Activated T-cell treated with anti-CD3 and anti-CD28 coated beads, Interleukin-2, amount 50 U/mL, for 72 hours (primary cell): ENCODE measurements at places on chromosomes 3 and 15.
A peak's percentile ranks its signal among the peaks of the same experiment; 100 is the strongest.

DNA sequence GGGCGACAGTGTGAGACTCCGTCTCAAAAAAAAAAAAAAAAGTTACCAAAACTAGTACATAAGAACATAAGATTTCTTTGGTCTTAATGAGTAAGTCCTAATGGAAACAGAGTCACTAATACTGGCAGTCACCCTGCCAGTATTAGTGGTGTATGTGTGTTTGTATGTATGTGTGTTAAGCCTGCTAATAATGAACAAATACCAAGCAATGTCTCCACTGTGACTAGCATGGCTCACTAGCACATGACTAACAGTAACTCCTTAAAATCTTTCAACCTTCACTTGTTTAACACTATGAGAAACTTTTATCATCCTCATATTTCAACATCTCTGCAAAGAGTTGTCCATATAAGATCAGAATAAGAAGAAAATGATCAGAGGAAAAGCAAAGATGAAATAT lies 231.0 kb upstream of the ATP11B start:
- no peak for DNase-seq

- no peak for DNase-seq
Observed at GRCh38 chr3:18680758-18681157, 255.6 kb upstream of the SATB1 start.

DNA sequence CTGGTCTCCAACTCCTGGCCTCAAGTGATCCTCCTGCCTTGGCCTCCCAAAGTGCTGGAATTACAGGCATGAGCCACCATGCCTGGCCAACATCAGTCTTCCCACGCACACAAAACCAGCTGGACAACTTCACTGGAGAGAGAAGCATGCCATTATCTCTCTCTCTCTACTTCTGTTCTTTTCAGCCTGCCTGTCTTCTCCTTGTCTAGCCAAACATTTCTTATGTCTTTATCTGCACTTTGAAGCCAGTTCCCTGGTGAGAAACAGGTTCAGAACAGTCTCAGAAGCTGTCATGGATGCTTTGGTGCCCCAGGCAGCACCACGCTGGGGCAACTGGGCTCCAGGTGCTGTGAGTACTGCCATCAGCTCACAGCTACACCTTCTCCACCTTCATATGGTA lies 79.8 kb downstream of the PRICKLE2 start:
- DNase-seq = no peak

DNA sequence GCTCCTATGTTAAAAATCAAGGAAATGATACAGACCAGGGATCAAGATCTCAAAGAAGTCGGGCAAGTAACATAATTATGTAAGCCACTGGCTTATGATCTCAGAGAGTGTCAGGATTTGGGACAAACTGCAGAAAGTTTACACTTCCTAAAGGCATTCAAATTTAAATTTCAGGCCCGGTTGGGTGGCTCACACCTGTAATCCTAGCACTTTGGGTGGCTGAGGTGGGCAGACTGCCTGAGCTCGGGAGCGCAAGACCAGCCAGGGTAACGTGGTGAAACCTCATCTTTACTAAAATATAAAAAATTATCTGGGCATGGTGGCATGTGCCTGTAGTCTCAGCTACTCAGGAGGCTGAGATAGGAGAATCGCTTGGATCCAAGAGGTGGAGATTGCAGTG lies 124.4 kb upstream of the UBE2E2 start:
- DNase-seq = no peak

- no peak for DNase-seq
Observed at GRCh38 chr15:76253691-76254473, 57.4 kb downstream of the ETFA start.

GRCh38 chr3:32411442-32411841 lies 19.8 kb downstream of the CMTM7 start:
- DNase-seq = no peak

GRCh38 chr15:51738553-51738952 lies 1.1 kb upstream of the LYSMD2 start:
- no peak for DNase-seq

GRCh38 chr15:38021259-38021658 lies 86.8 kb downstream of the TMCO5A start:
- DNase-seq = no peak

- DNase-seq = no peak
Observed at GRCh38 chr3:106255870-106256248, 387.0 kb upstream of the CBLB start.

GRCh38 chr3:141006344-141006743 lies 44.8 kb upstream of the SPSB4 start:
- no peak for DNase-seq

DNA sequence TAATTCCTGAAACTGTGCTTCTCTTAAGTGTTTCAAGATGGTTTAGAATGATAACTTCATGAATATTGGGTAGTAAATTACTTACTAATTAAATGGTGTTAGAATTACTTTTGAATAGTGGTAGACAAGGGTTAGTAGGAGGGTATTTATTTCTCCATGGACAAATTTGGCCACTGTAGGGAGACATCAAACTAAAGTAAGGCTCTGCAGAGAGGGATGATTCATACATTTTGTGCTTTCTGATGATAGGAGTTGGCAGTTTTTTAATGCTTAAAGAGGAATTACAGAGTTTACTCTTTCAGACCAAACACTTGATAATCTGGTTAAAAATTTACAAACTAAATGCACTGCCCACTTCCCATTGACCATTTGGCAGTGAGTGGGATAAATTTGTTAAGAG lies 127.6 kb downstream of the NAALADL2 start:
- no peak for DNase-seq

DNA sequence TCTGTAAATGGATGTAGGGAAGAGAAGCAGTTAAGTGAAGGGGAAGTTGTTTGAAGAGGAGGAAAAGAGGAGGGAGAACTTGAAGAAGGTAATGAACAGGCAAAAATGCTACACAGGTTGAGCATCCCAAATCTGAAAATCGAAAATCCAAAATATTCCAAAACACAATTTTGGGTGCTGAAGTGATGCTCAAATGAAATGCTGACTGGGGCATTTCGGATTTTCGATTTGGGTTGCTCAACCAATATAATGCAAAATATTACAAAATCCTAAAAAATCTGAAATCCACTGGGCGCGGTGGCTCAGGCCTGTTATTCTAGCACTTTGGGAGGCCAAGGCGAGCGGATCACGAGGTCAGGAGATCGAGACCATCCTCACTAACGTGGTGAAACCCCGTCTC lies 61.9 kb upstream of the CDAN1 start:
- no peak for DNase-seq

- no peak for DNase-seq
Observed at GRCh38 chr3:108552267-108553159, 36.7 kb downstream of the CIP2A start.

DNA sequence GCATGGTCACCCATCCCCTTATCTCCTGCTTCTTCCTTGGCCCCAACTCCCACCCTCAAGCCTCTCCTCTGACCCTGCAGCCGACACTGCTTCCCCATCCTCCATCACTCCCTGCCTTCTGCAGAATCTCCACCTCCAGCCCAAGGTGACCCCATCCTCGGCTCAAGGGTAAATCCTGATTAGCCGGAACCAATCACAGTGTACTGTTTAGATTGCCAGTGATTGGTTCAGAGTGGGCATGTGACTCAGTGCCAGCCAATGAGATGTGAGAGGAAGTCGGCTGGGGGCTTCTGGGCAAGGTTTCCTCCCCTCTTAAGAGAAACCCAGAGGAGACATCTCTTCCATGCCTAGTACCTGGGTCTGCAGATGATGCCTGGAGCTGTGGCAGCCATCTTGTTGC lies 10.3 kb downstream of the CACNA2D2 start:
- no peak for DNase-seq

DNA sequence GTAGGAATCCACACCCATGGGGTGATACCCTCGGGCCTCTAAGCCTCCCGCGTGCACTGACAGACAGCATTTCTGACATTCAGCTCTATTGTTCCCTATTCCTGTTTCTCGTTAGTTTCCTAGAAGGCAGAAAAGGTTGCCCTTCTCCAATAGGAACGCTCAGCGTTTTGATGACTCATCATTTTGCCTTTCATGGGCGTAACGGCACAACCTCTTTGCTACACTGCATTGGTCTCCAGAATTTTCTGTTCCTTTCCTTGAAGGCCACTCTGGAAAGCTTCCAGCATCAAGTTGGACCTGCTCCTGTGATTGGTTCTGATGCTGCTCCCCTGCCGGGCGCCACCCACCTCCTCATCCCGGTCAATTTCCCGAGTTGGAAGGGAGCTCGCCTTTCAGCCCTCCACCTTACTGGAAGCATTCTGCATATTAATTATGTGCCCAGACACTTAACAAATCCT lies 13.0 kb upstream of the TNK2 start:
- no peak for DNase-seq

DNA sequence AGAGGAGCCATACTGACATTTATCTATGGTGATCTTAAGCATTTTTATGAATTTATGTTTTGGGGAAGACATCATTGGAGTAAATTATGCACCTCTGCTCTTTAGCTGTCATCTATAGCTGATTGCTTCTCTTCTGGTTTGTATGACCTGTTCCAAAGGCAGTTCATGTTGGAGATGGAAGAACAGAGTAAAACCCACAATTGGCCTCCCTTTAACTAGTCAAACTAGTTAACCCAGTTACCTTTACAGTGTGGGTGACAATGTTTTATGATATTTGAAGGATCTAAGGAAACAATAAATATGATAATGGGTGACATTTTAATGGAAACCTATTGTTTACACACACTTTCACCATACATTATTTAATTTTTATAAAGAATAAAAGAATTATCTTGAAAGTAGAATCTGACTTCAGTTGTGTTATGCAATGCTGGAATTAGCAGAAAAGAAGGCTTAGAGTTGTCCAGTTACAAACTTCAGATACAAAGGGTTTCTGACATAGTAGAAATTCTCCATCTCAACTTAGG lies 263.5 kb downstream of the NFKBIZ start:
- DNase-seq = no peak

GRCh38 chr15:25186411-25186810 lies 231.6 kb downstream of the SNRPN start:
- DNase-seq = no peak

DNA sequence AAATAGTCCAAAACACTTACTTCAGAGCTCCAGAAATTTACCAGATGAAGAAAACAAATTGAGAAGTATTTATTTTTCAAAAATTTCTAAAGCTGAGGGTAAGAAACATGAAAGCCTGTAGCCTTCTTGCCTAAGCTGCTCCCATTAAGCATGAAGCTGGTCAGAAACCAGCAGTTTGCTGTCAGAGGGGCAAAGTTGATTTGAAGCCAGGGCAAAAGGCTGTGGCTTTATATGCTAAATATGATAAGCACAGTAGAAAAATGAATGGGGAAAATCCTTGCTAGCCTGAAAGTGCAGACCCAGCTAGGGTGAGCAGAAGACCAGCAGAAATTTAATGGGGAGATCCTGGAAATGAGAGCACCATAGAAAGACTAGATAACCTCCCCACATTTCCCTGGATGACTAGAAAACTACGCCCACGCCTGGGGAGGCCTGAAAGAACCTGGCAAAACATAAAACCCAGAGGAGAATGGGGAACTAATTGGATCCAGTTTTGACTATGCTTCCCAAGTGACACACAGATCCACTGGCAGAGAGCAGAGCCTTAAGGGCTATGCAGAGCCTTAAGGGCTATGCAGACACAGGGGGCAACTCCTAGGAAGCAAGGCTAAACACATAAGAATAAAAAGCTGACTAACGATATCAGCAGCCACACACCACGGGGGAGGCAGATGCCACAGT lies 43.0 kb upstream of the HEG1 start:
- DNase-seq = no peak

GRCh38 chr3:193548406-193548805 lies 6.3 kb downstream of the ATP13A4 start:
- no peak for DNase-seq

- DNase-seq = no peak
Observed at GRCh38 chr3:70947579-70947978, 635.1 kb upstream of the MDFIC2 start.

DNA sequence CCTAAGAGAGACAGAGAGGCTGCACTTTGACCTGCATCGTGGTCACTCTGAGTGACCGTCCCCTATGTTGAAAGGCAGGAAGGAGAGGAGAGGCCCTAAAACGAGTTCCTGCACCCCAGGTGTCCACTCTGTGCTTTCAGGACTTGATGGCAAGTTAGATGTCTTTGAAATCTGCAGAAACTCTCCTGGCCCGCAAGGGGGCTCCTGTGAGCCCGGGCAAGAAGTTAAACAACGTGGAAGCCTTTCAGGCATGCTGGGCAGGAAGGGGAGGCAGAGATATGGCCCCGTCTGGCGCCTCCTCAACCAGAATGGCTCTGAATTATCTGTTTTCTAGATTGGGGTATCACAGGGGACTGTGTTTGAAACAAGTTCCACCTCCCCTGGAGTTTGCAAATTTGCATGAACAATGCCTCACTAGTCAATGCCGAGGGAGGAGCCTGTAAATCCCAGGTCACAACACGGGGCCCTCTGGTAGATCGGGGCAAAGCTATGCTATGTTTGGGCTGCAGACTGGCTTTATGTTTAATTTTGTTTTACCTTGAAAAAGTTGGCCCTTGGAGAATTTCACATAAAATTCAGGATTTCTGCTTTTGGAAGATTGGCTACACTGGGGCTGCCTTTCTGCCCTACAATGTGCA lies 9.8 kb downstream of the CTXND1 start:
- DNase-seq = peak; percentile 4

GRCh38 chr15:76503121-76503520 lies 166.5 kb downstream of the ISL2 start:
- DNase-seq = no peak

DNA sequence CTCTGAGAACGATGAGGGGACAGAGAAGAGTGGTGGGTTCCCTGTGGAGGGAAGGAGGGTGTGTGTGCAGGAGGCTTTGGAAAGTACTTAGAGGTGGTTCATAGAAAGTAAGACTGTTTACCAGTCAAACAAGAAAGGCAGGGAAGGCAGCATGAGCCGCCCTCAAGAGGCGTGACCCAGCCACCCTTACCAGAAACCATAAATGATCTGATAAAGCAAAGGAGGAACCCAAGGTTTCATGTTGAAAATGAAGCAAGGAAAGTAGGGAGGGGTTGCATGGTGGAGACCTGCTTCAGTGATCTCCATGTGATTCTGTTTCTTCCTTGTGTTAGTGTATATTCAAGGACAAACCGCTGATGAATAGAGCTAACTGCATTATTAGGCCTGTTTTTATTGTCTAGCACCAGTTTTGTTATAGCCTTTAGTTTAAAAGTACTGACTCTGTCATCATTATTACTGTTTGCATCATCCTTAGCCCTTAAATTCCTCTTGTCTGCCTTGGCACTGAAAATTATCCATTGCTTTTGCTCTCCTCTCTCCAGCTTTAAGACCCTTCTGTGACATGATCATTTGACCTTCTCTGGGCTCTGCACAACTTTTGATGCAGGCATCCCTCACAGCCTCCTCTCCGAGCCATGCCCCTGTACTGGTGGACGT lies 96.1 kb downstream of the STAC start:
- no peak for DNase-seq
